Neuronal stem cell (in vitro differentiated cells): ENCODE measurements at places on chromosomes 12 and 14.

DNA sequence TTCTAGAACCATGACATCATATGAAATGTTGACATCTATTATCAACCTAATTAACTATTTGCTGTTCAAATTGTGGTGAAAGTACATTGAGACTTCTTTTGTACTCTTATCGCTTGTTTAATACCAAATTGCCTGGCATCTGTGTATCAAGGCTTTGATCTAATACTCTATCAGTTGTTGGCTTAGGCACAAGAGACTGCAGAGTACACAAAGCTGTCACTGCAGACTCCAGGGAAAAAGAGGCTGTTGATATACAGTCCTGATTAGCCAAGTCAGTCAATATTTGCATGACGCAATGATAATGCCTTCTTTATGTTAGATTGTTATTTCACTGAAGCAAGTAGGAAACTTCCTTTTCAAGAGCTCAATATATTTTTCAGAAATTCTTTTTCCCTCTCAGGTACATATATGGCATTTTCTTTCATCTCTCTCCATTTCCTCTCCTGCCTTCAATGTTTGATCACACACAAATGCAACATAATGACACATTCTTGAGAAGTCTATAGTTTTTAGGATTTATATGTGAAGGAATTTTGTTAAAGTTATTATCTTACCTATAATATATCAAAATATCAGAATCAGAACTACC, 32.3 kb upstream of the PTCSC3 start:
- DNase-seq, result no peak

GRCh38 chr12:72146495-72146894, 125.7 kb upstream of the TRHDE start:
- DNase-seq, result no peak

DNA sequence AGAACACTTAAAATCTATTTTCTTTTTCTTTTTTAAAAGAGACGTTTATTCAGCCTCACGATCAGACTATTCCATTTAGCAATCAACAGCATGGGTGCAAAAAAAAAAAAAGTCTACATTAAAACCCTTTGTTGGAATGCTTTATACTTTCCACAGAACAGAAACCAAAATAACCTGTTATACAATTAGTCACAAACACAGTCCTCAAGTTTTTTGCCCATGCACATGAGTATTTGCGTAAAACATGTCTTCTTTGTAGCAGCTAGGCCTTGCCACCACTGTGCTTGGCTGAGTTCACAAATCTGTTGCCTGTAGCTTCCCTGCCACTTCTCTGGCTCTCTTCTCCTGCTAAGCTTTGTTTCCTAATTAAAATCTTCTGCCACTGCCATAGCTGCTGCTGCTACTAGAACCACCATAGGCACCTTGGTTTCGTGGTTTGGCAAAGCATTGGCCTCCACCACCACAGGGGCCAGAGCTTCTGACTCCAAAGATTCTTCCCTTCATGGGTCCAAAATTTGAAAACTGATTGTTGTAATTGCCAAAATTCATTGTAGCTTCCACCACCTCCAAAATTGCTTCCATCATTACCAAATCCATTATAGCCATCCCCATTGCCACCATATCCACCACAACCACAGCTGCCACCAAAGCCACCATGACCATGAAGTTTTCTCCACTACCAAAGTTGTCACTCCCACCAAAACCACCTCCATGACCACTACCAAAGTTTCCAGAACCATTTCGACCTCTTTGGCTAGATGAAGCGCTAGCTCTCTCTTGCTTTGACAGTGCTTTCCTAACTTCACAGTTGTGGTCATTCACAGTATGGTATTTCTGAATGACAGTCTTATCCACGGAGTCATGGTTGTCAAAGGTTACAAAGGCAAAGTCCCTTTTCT, 38.1 kb downstream of the KLRG1 start:
- no peak for DNase-seq

DNA sequence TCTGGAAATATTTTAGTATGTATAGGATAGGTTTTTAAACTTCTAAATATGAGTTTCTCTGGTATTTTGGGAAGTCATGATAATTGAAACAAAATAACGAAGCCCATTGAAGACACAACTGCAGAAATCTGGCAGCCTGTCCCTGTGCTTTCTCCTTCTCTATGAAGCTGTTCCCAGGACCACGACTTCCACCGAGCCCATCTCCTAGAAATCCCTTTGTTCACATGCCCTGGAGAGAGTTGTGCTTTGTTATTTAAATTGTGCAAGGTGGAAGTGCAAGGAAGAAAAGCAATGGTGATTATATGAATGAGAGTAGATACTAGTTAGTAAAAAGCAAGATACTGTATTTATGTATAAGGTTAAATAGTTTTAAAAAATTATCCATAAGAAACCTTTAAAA, 32.2 kb downstream of the STK38L start:
- no peak for DNase-seq

GRCh38 chr12:26833743-26834490, 923 bp upstream of the ITPR2 start:
- DNase-seq, result peak; percentile 38

DNA sequence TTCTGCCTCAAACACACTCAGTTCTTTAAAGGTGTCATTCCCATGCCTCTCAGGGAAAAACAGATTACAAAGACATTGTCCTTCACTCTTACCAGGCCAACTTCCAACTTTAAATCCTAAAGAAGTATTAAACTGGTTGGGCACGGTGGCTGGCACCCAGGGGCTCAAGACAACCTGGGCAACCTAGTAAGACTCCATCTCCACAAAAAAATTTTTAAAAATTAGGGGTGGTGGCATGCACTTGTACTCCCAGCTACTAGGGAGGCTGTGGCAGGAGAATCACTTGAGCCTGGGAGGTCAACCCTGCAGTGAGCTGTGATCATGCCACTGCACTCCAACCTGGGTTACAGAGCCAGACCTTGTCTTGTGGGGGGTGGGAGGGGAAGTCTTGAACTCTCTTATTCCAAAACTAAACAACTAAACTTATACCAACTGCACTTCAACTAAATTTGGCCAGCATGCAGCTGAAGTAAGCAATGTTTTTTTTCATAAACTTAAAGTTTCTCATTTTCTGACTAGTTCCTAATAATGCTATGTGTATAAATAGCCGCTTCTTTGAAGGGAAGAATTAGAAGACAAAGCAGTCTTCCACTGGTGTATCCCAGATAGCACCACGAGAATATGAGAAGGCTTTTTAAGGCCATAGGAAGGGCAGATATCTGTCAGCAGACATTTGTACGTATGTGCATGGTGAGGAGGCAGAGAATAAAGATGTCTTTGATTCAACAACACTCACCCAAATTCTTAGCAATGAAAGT, 2.4 kb downstream of the SLC11A2 start:
- DNase-seq, result no peak

- DNase-seq, result no peak
Observed at GRCh38 chr12:130192642-130193345, 30.5 kb downstream of the FZD10 start.

- no peak for DNase-seq
Observed at GRCh38 chr12:104049278-104049902, 597 bp downstream of the GLT8D2 start.

DNA sequence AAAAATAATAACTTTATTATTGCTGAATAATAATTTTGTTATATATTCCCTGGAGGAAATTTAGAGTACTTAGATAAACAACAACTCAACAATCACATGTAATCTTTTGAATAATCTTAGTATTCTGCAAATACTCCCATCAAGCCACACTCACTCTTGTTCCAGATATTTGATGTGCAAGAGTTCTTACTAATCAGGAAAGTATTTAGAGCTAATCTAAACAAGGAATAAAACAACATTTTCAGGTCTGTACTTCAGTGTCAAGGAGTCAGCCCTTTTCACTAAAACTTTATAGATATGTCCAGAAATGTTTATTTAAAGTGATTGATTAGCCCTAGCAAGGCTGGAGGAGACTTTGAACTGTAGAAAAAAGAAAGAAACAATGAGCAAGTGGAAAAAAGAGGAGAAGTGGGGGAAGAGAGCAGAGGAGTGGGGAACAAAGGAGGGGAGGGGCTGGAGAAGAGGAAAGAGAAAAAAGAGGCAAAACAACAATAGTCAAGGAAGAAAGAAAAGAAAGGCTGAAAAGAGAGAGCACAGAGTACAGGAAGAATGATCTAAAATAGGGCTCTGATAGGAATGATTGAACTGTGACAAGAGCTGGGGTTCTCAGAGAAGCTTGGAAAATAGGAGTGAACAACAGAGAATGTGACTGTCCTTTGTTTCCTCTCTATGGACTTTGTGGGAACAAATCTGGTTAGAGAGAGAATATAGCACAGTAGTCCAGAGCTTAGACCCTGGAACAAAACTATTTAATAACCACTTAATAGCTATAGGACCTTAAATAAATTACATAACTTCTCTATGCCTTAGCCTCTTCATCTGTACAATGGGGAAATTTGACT, 238.7 kb downstream of the AKAP6 start:
- DNase-seq, result no peak
